ENCODE measurements at places on chromosomes 1 and 21.

GRCh38 chr1:44266400-44267344 is 53.4 kb downstream of the DMAP1 start:
- DNase-seq = no peak

GRCh38 chr1:68201546-68202238 is 30.6 kb downstream of the WLS start:
- DNase-seq = no peak

DNA sequence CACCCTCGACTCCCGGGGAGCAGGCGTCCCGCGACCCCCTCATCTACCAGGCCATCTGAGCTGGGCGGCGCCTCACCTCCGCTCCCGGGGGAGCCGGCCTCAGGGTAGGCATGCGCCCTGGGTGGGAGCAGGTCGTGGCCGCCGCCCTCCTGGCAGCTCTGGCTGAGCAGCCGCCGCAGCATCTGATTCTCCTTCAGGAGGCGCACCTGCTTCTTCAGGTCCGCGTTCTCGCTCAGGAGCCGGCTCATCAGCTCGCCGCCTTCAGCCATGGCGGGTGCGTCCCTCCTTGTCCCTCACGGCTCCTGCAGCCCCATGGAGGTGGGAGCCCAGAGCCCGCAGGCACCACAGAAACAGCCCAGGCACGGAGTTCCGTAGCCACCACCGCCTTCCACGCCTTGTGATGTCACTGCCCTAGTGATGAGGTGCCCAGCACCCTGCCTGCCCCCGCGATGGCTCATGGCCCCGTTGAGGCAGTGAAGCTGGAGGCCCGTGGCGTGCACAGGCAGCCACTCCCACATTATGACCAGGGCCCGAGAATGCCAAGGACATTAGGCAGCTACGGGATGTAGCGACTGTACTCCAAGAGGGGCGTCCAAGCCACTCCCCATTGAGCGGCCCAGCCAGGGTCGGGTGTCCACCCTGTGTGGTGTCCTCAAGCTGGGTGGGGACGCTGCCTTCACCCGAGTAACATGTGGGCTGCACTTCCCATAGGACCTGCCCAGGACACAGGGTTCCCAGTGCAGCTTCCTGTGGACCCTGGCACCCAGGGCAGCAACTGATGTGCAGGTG is 1.5 kb downstream of the SPATC1L start:
- no peak for DNase-seq

DNA sequence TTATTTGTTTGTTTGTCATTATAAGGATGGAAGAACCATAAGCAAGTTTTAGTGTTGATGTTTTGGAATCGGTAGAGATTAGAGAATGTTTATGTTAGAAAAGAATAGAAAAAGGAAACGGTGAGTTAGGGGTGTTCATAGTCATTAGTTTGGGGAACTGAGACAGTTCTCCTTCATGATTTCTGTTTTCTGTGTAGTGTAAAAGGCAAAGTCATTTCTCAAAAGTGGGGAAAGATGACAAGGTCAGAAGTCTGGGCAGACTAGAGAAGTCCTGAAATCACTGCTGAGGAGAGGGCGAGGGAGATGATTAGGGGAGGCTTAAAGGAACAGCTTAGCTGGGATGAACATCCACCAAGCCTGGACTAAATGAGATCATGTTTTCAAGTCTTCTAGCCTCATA is 498.9 kb downstream of the TTLL7 start:
- DNase-seq = no peak

DNA sequence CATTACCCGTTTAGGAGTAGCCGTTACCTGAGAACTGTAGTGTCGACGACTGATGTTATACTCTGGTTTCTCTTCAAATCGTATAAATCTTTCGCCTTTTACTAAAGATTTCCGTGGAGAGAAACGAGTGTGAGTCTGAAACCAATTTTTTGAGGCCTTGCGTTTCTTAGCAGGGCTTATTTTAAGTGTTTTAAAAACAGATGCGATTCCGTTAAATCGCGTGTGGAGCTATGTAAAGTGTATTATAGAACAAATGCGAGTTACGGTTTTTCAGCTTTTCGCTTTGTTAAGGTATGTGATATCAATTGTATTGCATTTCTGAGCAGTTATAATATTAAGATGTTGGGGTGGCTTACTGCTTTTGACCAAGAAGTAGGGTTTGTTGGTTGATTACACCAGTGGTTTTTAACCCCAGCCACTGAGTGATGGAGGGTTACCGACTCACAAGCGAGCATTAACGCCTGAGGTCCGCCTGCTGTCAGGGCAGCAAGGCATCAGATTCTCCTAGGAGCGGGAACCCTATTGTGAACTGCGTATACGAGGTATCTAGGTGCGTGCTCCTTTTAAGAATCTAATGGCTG is 18.0 kb downstream of the KIAA2013 start:
- DNase-seq = peak; percentile 82

- DNase-seq = no peak
These were observed 130.6 kb downstream of the MRPS6 start for GRCh38 chr21:34203851-34204420.

GRCh38 chr1:17567582-17567981 is 28.1 kb downstream of the ARHGEF10L start:
- no peak for DNase-seq

DNA sequence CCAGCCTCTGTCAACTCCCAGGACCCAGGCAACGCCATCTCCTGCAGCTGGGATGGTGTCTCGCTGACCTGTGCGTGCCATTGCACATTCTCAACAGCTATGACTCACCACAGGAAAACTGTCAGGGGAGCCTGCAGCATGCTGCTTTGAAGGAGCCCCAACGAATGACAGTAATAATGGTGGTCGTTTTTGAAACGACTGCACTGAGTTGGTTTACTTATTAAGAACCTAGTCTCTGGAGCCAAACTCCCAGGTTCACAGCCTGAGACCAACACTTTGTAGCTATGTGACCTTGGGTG is 21.6 kb downstream of the TCEA3 start:
- DNase-seq = no peak

GRCh38 chr1:180387413-180387812 is 115.0 kb downstream of the ACBD6 start:
- no peak for DNase-seq

- DNase-seq = no peak
These were observed 114.2 kb downstream of the FCRL5 start for GRCh38 chr1:157438146-157438545.

DNA sequence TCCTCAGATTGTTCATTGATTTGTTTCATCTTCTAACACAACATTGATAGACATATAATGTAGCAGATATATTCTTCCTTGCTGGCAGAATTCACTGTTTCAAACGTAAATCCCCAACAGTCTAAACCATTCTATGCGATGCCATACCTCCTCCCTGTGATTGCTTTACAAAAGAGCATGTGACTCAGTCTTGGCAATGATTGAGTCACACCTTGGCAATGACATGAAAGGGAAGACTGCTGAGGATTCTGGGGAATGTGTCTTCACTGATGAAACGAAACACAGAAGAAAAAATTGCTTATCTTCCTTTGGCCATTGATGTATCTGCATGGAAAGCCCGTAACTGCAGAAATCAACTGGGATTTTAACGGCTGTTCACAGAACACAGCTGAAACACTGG is 409.6 kb upstream of the ZRANB2 start:
- no peak for DNase-seq

- DNase-seq = no peak
These were observed 4.0 kb upstream of the LHX8 start for GRCh38 chr1:75129983-75130789.

GRCh38 chr1:15152318-15153183 is 996 bp upstream of the TMEM51 start:
- no peak for DNase-seq

Data from stimulated activated naive CD4-positive, alpha-beta T cell treated with Interleukin-2 at 50 U/mL for 16 hours (primary cell).